ENCODE measurements at places on chromosomes 7 and 10.
A peak's percentile ranks its signal among the peaks of the same experiment; 100 is the strongest.

GRCh38 chr10:117163061-117163953, 25.2 kb upstream of the VAX1 start:
- DNase-seq: no peak

DNA sequence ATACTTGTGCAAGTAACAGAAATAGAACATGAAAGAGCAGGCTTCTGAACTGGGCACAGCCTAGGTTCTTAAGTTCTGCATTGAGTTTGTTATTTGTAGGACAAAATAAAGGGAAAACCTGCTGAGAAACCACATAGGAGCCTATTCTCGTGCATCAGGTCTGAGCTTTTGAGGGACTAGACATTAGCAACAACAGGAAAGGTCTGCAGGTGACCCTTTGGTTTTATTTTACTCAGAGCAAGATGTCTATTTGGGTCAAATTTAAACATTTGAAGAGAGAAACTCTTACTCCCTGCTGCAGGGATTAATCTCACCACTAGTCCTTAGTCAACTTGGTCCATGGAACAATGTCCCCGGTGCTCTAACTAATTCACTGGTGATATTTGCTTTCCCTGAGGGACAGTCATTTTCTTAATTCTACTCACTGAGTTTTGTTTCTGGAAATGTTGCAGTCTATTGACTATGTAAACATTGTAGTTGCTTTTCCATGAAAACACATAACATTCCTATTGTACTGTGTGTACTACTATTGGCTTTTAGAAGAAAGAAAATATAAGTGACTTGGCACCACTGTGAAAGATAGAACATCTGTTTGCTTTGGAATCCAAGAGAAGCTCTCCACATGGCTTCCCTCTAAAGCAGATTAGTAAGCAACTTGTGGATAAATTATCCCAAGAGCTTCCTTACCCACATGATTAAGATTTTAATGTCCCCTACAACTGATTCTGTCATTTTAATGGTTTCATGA, 108.2 kb downstream of the CHRM2 start:
- DNase-seq: no peak

- DNase-seq: no peak
Observed at GRCh38 chr7:91847231-91847630, 33.3 kb downstream of the MTERF1 start.

- DNase-seq: no peak
Observed at GRCh38 chr10:856416-857157, 74.9 kb downstream of the LARP4B start.

- DNase-seq: no peak
Observed at GRCh38 chr10:100510533-100511308, 8.9 kb downstream of the SEC31B start.

GRCh38 chr7:3264693-3265339, 36.2 kb upstream of the SDK1 start:
- DNase-seq: no peak

- no peak for DNase-seq
Observed at GRCh38 chr10:55374060-55374459, 573.0 kb upstream of the PCDH15 start.

DNA sequence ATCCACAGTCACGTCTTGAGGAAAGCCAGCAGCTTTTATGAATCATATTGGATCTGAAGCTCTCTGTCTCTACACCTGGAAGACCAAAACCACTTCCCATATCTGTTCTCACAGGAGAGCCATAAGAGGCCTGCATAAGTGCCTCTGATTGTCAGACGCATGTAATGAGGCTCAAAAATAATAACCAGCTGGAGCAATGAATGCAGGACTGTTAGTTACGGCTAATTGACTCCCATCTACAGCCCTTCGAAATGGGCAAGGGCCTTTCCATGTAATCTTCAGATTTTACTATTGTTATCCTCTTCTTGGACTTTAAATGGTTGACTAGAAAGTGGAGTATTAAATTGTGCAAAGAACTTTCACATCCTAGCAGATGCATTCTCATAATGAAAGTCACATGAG, 4.4 kb upstream of the SEMA3C start:
- DNase-seq: no peak

GRCh38 chr7:107836237-107837144, 33.5 kb upstream of the SLC26A3 start:
- no peak for DNase-seq

GRCh38 chr10:96043033-96043892, at the start of gene CCNJ:
Gene CCNJ (plus strand): TSS chr10:96043583. CDS start chr10:96044394, 811 bp downstream.
- DNase-seq: peak; percentile 91

DNA sequence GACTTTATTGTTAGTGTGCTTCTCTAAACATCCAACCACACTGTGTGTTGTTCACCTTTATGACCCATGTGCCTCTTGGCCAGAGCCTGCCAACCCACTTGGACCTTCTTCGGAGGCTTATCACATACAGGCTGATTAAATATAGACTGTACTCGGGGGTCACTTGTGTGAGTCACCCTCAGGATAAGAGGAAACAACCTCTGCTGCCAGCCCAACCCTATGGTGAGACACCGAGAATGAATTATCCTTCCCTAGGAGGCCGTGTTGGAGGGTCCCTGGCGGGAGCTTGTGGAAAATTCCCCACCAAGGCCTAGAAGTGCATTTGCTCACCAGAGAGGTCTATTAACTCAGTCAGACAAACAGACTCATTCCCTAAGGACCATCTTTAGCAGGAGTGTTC, 63.0 kb downstream of the FAS start:
- DNase-seq: no peak

- peak; percentile 48 for DNase-seq
Observed at GRCh38 chr10:94630017-94630688, 53.4 kb upstream of the CYP2C18 start.

GRCh38 chr10:62250594-62251198, 17.9 kb downstream of the RTKN2 start:
- DNase-seq: no peak

DNA sequence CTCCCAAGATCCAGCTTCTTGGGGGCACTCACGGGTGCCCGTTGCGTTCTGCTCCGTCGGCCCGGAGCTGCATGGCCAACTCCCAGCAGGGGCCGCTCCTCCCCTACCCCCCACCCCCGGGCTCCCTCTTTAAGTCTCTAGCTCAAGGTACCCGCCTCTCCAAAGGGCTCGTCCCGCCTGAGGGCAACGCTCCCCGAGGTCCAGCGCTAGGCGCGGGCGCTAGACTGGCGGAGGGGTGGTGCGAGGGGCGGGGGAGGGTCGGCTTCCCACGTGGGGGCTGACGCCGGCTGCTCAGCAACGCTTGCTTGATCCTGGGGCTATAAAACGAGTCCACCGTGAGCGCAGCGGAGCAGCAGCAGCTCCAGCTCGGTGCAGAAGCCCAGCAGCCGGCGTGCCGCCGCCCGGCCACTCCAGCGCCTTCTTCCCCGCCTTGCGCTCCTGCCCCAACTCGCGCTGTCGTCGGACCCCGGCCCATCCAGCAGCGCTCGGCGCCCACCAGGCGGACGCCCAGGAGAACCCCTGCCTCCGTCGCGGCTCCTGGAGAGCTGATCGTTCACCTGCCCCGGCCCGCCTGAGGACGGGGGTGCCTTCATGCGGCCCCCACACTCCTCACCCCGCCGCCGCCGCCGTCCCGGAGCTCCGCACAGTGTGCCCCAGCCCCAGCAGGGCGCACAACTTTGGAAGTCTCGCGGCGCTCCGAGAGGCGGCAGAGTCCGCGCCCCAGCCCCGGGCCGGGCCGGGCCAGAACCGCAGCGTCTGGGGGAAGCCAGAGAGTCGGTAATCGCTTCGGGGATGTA, at the start of gene ADRA2A:
Gene ADRA2A (plus strand): TSS at position 348 of the 797 bp plus-strand sequence. CDS start 968 bp downstream, outside the sequence.
- DNase-seq: no peak

GRCh38 chr7:46832136-46832535, 749.8 kb downstream of the TNS3 start:
- no peak for DNase-seq

DNA sequence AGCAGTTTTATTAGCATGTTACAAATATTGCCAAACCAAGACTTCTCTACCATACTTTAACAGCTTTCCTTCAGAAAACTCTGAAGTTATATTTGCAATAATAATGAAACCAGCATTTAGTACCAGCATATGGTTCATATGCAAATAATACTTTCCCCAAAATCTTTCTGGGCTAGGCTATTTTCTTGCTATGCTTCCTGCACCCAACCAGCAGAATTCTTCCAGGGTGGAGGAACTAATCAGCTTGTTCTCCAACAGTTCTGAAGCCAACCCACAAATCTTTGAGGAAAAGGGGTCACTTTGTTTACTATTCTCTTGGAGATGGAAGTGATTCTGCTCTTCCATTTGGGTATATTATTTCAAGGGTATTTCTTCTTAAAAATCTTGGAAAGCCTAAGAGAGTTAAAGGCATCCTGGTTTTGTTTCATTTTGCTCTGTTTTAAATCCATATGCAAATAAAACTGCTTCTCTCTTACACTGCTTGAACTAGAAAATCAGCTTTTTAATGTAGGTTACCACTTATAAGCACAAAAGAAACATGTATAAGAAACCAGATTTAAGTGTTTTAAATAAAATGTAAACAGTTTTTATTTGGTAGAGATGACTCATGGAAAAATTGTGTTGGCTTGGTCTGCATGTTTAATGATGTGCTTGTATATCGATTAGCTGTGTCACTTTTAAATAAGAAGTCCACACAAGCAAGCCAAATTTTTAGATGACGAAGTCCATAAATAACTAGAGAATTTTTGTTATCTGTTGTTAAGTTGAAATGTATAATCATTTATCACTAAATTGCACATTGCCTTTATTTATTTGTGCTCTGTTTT, 103.7 kb downstream of the HECTD2 start:
- no peak for DNase-seq

DNA sequence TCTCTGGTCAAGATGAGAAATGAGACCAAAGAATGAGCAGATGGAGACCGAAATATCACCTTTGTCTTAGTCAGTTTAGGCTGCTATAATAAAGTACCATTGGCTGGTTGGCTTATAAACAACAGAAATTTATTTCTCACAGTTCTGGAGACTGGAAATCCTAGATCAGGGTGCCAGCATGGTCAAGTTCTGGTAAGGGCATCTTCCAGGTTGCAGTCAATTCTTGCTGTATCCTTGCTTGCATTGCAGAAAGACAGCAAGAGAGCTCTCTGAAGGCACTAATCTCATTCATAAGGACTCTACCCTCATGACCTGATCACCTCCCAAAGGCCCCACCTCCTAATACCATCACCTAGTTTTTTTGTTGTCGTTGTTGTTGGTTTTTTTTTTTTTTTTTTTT, 52.7 kb upstream of the MKLN1 start:
- DNase-seq: no peak

GRCh38 chr10:90862908-90863514, 5.2 kb upstream of the HTR7 start:
- DNase-seq: peak; percentile 13

GRCh38 chr7:151902311-151902710, 25.4 kb upstream of the PRKAG2 start:
- no peak for DNase-seq

DNA sequence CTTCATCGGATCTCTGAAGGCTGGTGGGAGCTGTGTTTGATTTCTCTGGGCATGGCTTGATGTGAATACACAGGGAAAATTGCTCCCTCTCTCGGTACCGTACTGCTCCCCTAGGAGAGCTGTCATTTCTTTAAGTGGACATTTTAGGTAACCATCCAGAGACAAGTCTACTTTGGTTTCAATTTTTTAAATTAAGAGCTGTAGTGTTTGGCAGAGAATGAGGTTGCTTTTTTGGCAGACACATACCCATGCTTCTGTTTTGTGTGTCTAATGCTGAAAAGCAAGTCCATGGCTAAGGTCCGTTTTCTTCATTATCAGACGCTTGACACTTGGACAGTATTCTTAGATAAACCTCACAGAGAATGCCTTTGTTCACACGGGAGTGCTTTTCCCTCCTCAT, 61.3 kb upstream of the TRIL start:
- DNase-seq: no peak

DNA sequence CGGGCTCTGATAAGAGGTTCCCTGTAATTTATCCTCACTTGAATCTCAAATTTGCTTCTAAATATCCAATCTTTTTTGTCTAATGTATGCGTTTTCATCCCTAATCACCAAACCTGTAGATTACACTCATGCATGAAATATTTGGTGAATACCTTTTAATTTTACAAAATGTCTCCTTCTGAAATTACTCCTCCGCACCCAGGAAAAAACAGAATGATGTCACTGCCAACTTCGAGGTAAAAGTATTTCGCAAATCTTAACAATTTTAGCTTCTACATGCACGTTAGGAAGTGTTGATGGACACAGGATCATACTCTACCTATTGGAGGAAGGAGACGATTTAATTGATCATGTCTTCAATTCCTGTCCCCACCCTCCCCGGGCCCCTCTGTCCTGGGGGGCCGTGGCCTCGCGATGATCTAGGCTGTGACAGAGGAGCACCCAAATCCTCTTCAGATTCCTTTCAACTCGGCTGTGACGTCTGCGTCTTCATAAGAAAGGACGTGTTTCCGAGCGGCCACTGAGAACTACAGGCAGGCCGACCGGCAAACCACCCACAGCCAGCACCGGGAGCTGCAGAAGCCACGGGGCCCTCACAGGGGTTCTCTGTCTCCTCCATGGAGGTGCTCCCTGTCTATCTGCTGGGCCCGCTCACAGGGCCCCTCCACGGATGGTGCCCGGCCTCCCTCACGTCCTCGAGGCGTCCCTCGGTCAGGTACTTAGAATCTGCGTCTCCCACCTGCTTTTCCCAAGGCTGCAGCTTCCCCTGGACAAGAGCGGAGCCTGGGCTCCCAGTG, 8.7 kb upstream of the FAM20C start:
- DNase-seq: no peak

- no peak for DNase-seq
Observed at GRCh38 chr7:29090836-29091601, 55.3 kb downstream of the CPVL start.

- no peak for DNase-seq
Observed at GRCh38 chr7:17404006-17404405, 105.6 kb downstream of the AHR start.
